Lower lobe of right lung (tissue), 2 donors: ENCODE measurements at places on chromosomes 11 and 22. TPM values are rescaled to one million over a fixed set of nuclear protein-coding genes. Genes with fewer than 3 reads are reported as not detected.
A peak's percentile ranks its signal among the peaks of the same experiment; 100 is the strongest.

The RCE1 gene
- total RNA-seq = 18.9 TPM

GRCh38 chr11:64726867-64727530, 4.0 kb upstream of the NRXN2 start:
- H3K27me3 ChIP-seq = peaks cover 6% of the 10 kb centered on the region
- no peak for DNase-seq
- peaks cover 9% of the 10 kb centered on the region for H3K4me1 ChIP-seq
- H3K27ac ChIP-seq = no peak overlapping the region
- peaks cover 24% of the 10 kb centered on the region for H3K36me3 ChIP-seq

The MYEOV gene
- 1.2 TPM for total RNA-seq

DNA sequence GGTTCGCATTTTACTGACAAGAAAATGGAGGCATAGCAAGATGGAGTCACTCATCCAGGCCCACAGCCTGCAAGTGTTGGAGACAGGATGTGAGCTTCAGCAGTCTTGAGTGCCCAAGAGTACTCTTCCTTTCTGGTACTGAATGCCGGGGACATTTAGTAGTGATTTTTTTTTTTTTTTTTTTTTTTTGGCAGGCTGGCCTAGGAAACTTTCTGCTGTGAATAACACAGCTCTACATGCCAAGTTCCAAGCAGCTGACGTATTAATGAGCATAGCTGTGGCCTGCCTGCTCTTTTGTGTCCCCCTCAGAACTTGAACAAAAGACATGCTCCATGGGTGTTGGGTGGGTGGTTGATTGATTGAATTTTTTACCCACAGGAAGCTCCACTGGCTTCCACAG, 195.5 kb upstream of the CADM1 start:
- DNase-seq = no peak
- no peaks in the 10 kb centered on the region for H3K36me3 ChIP-seq
- no peak overlapping the region for H3K4me3 ChIP-seq
- no peak overlapping the region for H3K27ac ChIP-seq
- H3K4me1 ChIP-seq = no peaks in the 10 kb centered on the region

- no peak for DNase-seq
- H3K4me3 ChIP-seq = no peak overlapping the region
- H3K27me3 ChIP-seq = no peaks in the 10 kb centered on the region
- H3K36me3 ChIP-seq = no peaks in the 10 kb centered on the region
These were observed 34.3 kb upstream of the MRPL17 start for GRCh38 chr11:6717426-6717825.

DNA sequence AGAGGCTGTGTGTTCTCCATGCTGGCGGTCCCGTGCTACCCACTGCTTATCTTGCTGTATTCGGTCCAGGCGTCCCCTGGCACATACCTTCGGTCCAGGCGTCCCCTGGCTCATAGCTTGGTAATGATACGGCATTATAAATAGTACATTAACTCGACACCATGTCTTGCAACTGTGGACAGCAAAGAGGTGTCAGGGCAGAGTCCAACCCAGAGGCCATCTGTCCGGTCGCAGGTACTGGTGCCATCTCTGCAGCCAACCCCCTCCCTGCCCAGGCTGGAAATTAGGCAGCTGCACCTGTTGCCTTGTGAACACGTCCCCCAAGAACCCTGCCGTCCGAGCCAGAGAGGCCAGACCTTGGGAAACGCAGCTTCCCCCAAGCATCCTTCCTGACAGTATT, 634.3 kb downstream of the BRD1 start:
- peaks cover 6% of the 10 kb centered on the region for H3K4me1 ChIP-seq
- no peak for DNase-seq
- H3K4me3 ChIP-seq = no peak overlapping the region
- H3K27me3 ChIP-seq = peaks cover 3% of the 10 kb centered on the region

- peak; percentile 56 for DNase-seq
- H3K4me1 ChIP-seq = peaks cover 22% of the 10 kb centered on the region
- H3K4me3 ChIP-seq = peak overlapping the region; percentile 73
These were observed 1.3 kb downstream of the PLEKHA7 start for GRCh38 chr11:17012712-17013547.

- H3K4me1 ChIP-seq = peaks cover 6% of the 10 kb centered on the region
- no peak overlapping the region for H3K27ac ChIP-seq
- peaks cover 62% of the 10 kb centered on the region for H3K27me3 ChIP-seq
- H3K36me3 ChIP-seq = no peaks in the 10 kb centered on the region
- H3K4me3 ChIP-seq = no peak overlapping the region
- peak; percentile 22 for DNase-seq
These were observed 91.7 kb downstream of the WNT7B start for GRCh38 chr22:45885171-45885840.

DNA sequence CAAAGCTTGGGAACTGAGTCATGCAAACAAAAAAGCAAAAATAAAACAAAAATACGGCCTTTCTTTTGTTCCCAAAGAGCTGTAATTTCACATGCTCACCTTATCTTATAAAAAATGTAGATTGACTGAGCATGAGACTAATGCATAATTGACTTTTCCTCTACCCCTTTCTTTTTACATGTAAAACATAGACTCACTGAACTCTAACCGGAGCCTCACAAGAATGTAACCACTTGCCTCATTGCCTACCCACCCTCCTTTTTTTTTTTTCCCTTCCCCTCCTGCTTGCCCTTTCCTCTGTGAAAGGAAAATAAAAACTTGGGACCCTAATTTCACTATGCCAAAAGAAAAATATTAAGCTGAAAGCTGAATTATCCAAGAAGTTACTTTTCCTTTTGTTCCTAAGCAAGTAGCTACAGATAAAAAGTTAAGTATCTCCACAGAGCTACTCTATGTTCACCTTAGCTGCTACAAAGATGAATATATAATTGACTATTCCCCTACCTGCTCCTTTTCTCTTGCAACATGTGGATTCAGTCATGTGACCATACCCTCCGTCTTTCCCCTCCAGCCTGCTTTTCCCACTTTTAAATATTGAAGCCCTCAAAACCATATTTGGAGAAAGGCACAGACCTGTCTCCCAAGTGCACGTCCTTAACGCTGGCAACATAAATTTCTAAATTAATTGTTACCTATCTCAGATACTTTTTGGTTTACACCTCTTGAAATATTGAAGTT, 39.6 kb upstream of the WEE1 start:
- no peak for DNase-seq
- no peaks in the 10 kb centered on the region for H3K36me3 ChIP-seq
- H3K4me1 ChIP-seq = peaks cover 23% of the 10 kb centered on the region
- no peak overlapping the region for H3K4me3 ChIP-seq
- H3K27ac ChIP-seq = no peak overlapping the region

GRCh38 chr11:48013269-48013901, 33.0 kb downstream of the PTPRJ start:
- H3K27me3 ChIP-seq = no peaks in the 10 kb centered on the region
- H3K4me1 ChIP-seq = peaks cover 59% of the 10 kb centered on the region
- DNase-seq = peak; percentile 64
- no peak overlapping the region for H3K4me3 ChIP-seq

DNA sequence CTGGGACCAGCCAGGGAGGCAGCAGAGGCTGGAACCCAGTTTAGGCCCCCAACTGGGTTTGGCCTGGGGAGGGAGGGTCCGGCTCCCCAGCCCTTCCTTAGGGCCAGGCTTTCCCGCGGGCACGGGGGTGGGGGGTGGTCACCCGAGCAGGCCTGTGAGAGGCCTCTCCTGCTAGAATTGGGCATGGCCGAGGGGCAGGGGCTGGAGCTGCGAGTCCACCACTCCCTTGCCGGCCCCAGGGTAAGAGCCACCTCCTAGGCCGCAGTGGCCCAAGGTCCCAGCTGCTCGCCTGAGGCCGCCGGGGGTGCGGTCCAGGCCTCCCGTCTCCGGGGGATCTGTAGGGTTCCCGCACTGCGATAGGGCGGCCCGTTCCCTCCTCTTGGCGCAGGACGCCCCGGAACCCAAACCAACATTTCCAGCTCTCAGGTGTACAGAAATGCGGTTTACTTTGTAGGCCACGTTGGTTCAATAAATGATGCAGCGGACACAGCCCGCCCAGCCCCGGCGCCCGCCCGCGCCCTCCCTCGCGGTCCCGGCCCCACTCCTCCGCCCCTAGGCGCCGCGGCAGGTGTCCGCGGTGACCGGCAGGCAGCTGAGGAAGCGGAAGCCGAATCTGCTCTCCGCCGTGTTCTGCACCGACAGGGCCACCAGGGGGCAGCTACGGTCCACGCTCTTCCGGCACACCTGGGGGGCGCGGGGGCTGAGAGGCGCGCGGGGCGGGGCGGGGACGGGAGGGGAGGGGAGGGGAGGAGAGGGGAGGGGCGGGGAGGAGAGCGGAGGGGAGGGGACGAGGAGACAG, 5.9 kb downstream of the LMNTD2 start:
- H3K4me3 ChIP-seq = peak overlapping the region; percentile 54
- peaks cover 16% of the 10 kb centered on the region for H3K4me1 ChIP-seq
- peaks cover 67% of the 10 kb centered on the region for H3K27me3 ChIP-seq
- no peak overlapping the region for H3K27ac ChIP-seq
- H3K36me3 ChIP-seq = no peaks in the 10 kb centered on the region

The GGTLC2 gene
- total RNA-seq = 2.7 TPM
